ENCODE measurements at places on chromosomes 1 and 21.

DNA sequence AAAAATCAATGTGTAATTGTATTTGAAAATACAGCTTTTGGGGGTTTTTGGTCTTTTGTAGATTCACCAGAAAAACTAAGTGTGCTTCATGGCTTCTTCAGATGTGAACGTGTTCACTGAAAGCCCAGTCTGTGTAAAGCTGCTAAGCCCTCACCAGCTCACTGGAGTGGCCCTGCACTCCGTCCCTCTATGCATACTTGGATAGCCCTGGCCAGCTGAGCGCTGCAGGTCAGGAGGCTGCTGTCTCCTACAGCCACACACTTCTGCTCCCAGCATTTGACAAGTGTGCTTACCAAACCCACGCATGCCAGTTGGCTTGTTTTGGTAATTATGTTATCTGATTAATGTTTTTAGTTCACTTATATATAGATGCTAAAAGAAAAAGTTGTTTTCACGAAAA lies 163.5 kb downstream of the TLR5 start:
- DNase-seq = no peak

DNA sequence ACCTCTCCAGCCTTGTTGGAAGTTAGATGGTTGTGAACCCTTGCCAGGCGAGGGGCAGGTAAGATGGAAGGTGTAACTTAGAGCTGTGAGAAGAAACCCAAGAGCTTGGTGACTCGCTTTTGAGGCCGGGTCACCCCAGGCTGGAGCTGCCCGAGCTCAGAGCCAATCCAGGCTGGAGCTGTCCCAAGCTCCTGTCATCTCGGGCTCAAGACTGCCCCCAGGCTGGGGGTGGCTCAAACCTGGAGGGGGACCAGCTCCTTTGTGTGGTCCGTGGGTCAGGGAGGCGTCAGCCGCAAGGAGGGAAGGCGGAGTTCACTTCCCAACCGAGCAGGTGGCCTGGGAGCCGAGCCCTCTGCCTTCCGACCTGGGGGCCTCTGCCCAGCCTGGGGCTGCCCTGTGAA lies 2.0 kb downstream of the HUNK start:
- DNase-seq = no peak

GRCh38 chr1:231161667-231162296 lies at the start of gene TRIM67:
TRIM67 (plus strand) TSS chr1:231162058; CDS start chr1:231162970, 912 bp downstream.
- DNase-seq = no peak

DNA sequence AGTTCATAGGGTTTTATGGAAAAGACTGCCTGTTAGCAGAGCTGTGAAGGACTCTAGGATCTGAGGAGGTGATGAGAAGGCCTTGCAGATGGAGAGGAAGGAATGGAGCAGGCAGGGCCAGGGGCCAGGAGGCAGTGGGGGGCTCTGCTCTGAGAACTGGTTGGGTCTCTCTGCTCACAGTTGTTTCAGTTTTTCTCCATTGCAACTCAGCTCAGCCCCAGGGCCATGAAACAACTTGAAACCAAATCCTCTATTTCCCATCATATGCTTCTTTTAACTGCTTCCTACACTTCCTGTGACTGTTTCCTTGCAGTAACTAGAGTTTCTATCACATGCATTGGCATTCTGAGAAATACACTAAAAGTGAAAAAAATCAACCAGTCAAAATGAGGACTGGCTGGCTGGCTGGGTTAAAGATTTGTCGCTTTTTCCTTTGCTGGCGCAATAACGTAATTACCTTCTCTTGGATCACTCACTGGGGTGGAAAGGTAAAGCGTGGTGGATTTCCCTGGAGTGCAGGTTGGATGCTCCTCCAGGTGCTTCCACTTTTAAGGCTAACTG lies 172.0 kb downstream of the CDC7 start:
- no peak for DNase-seq

GRCh38 chr1:57157818-57158603 lies 192.2 kb upstream of the C8B start:
- DNase-seq = no peak

DNA sequence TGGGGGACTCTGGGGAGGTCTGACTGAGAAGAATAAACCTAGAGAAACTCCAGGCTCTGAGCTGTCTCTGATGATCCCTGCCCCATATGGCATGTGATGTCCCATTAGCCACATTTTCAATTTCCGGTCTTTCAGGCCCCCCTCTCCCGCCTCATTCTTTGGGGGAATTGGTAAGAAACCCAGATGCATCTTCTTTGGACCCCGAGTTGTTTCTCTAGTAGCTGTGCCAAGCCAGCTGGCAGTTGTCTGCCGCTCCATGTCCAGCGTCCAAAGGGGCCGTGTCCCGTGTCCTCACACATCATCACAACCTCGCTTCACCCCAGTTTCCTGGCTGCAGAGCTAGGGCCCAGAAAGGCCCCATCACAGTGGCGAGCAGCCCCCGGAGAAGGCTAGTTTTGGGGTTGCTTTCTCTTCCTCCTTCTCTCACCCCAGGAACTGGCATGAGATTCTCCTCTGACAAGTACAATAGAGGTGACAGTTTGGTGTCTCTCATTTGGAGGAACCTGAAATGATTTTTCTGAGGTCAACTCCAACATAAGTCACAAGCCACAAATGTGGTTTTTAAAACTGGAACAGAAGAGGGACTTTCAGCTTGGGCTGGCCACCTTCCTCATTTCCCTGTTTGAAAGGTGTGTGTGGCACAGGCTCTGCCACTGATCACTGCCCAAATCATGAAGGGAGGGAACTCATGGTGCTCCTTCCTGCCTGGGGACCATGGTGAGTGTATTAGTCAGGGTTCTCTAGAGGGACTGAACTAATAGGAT lies 6.4 kb upstream of the GPR157 start:
- DNase-seq = no peak

GRCh38 chr1:43664369-43664768 lies 14.4 kb downstream of the KDM4A start:
- no peak for DNase-seq

DNA sequence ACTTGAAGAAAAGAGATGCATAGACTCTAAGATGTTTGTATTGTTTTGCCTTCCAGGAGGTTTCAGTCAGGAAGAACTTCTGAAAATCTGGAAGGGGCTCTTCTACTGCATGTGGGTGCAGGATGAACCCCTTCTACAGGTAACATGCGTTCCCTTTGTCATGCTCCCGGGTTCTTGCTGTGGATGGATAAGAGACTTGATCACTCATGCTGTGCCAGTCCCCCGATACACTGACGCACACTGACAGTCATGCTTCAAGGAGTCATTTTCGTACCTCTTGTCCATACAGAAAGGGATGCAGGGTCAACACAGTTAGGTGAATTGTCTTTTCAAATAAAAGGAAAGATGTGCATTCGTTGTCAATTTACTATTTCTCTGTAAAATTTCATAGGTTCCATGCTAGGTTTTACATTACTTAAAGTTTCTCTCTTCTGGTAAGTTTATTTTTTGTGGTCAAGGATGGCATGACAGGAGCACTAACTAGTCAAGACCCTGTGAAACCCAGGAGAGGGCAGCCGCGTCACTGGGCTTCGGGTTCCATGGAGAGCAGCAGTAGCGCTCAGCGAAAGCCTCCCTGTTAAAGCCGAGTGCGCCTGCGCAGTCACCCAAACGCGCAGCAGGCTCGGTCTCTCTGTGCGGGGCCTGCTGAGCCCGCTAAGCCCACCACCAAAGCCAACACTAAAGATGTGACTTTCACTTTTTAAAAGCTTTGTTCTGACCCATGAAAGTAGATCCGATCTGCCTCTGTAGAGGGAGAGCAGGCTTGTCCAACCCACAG lies 10.7 kb downstream of the RRP1B start:
- DNase-seq = no peak

DNA sequence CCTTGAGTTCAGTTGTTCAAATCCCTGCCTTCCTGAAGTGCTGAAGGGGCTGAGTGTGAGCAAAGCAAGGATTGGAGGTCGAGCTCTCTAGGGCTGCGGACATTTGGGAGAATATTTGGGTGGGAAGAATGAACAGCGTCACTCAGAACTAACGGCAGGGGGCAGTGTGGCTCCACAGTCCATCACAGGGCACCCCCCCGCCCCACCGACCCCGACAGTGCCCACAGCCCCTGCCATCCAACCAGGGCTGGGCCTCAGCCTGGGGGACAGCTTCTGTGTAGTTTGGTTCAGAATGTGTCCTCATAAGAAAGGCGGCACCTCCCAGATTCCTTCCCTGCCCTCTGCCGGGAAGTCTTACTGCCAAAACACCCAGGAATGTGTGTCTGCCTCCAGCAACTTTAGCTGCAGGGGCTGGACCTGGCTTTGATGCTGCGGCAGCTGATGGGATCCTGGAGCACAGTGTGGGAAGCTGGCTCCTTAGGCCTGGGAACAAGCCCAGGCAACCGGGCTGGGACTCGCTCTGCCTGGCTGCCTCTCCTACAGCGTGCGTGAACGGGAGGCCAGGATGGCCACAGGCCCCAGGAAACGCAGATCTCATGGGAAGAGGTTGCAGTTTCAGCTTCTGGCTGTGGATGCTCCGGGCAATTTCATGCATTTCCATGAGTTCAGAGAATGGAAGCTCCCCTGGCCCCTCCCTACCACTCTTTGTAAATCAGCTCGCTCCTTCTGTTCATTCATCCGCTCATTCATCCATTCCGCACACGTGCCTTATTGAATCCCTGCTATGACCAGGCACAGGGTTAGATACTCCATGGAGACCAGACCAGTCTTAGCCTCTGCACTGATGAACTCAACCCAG lies 104.9 kb upstream of the TMPRSS2 start:
- no peak for DNase-seq

All from NCI-H1417 treated with DMSO at 0.1 percent for 48 hours (cell line).